ENCODE measurements at places on chromosomes 1 and 21.

DNA sequence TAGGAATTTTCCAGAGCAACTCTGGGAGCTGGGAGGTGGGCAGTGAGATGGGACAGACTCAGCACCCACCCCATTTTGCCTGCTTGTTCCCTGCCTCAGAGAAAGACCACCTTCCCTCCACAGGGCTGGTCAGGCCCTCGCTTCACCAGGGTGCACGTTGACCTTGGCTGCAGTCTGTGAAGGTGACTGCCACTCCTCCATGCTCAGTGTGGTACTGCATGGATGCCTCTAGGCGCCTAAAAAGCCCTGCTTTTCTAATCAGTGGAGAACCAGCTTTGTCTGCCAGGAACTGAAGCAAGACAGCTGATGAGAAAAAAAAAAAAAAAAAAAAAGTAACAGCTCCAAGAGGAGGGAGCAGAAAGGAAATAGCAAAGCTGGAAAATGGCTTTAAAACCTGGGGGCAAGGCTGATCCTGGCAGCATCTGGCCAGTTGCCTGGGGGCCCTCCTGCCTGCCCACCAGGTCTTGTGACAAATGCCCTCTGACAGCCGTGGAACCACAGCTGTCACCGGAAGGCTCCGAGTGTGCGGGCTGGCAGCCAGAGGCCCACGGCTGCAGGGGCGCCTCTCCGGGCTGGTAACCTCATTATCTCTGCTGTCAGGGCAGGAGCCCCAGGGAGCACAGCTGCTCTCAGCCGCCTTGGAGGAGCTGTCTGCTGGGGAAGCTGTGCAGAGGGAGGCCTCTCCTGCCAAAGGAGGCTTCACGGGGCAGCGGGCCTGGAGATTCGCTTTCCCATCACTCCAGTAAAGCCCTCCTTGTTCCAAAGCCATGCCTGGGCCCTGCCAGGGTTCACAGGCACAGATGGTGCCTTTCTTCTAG is 13.7 kb downstream of the KIAA1614 start:
- no peak for DNase-seq

GRCh38 chr1:56216218-56216617 is 363.1 kb downstream of the PLPP3 start:
- no peak for DNase-seq

DNA sequence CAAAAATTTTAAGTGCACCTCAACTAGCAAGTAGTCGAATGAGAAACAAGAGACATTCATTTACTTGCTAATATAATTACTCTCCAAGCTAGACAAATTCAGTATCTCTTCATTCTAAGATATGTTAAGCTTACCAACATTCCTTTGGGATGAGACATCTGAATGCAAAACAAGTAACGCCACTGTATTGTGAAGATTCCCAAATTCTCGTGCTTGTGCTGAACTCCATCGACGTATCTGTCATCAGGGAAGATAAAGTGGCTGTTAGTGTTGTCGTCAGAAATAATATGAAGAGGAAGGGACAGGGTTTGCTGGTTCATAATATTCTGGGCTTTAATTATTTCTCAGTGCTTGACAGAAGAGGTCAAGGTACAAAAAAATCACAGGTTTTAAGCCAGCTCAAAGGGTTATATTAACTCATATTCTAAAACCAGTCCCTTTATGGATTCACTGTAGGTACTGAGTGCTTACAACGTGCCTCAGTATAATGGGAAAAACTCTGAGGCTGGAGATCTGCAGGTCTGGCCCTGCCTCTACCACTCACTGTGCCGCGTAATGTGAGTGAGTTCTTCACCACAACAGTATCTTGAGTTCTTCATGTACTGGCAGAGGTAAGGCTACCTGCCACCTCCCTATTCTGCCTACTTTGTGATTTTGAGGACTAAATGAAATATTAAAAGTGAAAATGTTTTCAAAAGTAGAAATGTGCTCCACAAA is 42.0 kb downstream of the PCSK9 start:
- DNase-seq, result no peak

GRCh38 chr1:207747627-207748492 is 4.0 kb upstream of the CD46 start:
- DNase-seq, result no peak
